Prostate gland (tissue), 2 donors: ENCODE measurements at places on chromosomes 2 and 18.

DNA sequence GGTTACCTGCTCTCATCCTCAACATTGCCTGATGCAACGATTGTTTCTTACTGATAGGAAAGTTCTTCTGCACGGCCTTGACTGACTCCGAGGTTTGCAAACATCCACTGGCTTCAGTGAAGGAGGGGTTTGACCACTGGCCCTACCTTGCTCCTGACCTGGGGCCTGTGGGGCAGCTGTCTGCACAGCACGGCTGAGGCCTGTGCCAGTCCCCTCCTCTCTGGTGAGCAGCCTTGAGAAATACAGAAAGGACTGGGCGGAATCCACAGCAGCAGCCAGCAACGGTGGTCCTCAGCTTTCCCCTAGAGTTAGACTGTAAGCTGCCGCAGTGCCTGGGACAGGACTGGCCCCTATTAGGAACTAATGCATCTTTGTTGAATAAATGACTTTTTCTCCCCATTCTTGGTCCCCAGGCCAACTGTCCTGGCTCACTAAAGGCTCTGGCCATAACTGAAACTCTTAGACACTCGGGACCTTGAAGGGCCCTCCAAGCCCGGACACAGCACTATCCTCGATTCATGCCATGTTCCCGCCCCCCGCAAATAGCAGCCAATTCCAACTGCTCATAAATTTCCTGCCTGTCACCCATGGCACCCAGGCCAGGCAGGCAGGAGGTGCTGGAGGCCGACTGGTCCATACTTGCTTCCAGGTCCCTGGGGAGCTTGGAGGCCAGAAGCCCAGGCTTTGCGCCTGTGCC lies 26.7 kb downstream of the ATOH8 start:
- no peak for DNase-seq

DNA sequence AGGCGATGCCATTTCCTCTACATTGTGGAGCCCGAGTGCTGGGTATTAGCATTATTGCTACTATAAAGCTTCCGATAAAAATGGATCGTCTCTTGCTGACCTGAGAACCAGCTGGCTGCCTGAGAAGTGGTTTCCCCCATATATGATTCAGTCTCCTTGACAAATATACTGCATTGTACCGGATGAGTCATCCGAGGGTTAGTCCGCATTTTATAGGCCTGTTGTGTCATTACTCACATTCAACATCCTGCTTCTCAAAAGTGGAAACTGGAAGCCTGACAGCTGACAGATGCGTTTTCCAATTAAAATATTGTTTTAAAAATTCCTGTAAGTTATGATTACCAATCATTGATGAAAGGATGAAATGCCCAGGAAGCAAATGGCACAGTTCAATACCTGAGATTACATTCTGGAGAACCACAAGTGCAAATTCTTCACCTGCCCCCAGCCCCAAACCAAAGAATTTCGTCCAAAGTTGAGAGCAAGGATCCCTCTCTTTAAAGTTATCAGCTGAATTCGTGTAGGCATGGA lies 65.7 kb downstream of the SPRED2 start:
- DNase-seq, result peak; percentile 77

DNA sequence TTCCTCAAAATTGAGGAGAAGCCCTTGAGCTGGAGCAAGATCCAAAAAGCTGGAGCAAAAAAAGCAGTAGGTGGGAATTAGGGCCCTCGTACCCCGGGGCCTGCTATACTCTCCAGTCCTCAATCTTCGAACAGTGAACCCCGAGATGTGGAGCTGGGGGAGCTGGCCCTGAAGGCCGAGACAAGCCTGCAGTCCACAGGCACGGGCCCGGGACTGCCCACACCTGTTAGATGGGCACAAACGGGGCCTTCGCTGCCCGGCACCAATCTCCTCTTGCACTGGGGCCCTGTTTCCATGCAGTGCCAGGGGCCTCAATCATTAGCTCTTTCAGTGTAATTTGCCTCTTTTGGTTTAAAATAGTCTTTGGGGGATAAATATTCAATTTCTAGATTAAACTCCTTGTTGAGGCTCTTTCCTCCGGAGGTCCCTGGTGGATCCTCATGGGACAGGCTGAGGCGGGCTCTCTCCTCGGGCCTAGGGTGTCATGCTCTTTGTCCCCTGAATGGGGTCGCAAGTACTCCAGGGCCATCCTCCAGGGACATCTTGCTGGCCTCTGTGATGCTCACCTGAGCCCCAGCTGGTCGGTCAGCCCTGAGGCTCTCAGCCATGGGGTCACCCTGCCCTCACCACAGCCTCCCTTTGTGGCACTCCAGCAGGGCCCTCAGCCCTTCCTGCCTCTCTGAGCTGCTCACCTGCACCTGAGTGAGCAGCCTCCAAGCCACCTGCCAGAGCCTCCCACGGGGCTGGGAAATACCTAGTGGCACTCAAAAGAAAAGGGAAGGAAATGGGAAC lies 223.6 kb downstream of the ALPK2 start:
- DNase-seq, result no peak

DNA sequence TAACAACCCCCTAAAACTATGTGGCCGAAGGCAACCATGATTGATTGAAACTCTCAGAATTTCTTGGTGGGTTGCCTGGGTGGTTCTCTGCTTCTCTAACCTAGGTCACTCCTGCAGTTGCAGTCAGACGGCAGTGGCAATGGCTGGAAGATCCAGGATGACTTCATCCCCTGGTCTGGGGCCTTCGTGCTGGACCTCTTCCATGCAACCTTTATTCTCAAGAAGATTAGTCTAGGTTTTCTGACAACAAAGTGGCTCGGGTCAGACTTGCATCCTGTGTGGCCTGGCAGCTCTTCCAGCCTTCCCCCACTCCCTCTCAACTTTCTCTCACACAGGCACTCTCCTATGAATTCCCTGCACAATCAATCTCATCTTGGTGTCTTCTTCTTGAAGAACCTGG lies 76.4 kb downstream of the METTL4 start:
- DNase-seq, result no peak

DNA sequence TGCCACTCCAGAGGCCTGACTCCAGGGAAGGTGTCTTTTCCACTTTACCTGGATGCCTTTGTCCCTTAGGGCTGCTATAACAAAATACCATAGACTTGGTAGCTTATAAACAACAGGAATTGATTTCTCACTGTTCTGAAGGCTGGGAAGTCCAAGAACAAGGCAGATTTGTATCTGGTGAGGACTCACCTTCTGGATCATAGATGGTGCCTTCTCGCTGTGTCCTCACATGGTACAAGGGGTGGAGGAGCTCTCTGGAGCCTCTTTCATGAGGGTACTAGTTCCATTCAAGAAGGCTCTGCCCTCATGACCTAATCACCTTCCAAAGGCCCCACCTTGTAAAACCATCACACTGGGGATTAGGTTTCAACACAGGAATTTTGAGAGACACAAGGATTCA lies 52.1 kb downstream of the SLC4A3 start:
- DNase-seq, result no peak

DNA sequence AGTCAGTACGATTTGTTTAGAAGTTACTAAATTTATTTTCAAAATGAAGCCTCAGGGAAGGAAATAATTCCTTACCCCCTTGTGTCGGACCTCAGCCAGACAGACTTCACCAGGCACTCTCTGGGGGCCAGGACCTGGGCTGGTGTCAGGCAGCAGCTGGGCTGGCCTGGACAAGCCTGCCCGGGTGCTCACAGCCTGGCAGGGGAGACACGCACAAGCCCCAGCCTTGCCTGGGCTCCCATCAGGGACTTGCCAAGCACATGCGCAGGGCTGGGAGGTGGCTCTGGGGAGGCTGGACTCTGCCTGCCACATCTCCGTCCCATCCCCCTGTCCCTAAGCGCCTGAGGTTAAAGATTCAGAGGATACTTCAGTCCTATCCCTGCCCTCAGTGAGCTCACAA lies 56.8 kb upstream of the HS6ST1 start:
- peak; percentile 82 for DNase-seq

DNA sequence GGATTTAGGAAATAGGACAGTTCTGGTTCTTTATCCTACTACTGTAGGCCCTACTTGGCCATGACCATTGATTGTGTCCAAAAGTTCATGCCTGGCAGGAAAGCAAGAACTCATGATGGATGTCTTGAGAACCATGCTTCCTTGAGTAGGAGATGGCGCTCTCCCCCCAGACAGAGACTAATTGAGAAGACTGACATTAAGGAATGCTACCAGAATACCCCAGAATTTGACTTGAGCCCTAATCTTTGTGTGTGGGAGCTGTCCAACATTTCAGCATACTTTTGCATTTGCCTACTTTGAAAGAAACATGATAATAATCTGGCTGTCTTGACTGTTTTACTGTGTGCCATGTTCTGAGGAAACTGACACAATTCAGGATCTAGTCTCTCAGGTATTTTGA lies 23.3 kb downstream of the MAPRE3 start:
- DNase-seq, result no peak

DNA sequence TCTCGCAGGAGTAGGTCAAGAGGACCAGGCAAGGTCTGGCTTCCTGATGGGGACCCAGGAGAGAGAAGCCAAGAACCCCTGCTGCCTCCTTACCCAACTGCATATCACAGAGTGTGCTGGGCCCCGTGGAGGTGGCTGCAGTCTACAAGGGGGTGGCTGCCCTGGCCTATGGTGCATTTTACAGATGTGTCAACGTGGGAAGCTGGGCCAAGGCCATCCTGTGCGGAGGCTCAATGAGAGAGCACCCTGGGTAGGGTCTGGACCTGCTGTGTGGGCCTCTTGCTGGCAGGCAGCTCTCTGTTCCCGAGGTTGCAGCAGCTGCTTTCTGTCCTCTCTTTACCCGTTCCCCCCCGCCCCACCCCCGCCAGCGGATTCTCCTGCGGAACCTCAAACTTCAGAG lies 61.4 kb downstream of the GBX2 start:
- DNase-seq, result no peak

DNA sequence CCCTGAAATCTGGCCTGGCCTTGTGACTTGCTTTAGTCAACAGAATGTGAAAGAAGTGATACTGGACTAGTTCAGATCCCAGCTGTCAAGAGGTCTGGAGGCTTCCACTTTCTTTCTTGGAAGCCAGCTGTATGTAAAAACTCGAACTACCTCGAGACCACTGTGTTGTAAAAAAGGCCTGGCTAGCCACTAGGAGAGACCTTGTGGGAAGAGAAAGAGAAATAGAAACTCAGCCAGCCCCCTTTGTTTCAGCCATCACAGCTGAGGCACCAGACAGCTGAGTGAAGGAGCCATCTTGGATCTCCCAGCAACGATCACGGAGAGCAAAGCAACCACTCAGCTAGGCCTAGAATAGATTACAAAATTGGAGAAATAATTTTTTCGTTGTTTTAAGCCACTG lies 324.9 kb upstream of the TCF4 start:
- no peak for DNase-seq

GRCh38 chr2:220057916-220058315 lies 430.5 kb downstream of the SLC4A3 start:
- no peak for DNase-seq

DNA sequence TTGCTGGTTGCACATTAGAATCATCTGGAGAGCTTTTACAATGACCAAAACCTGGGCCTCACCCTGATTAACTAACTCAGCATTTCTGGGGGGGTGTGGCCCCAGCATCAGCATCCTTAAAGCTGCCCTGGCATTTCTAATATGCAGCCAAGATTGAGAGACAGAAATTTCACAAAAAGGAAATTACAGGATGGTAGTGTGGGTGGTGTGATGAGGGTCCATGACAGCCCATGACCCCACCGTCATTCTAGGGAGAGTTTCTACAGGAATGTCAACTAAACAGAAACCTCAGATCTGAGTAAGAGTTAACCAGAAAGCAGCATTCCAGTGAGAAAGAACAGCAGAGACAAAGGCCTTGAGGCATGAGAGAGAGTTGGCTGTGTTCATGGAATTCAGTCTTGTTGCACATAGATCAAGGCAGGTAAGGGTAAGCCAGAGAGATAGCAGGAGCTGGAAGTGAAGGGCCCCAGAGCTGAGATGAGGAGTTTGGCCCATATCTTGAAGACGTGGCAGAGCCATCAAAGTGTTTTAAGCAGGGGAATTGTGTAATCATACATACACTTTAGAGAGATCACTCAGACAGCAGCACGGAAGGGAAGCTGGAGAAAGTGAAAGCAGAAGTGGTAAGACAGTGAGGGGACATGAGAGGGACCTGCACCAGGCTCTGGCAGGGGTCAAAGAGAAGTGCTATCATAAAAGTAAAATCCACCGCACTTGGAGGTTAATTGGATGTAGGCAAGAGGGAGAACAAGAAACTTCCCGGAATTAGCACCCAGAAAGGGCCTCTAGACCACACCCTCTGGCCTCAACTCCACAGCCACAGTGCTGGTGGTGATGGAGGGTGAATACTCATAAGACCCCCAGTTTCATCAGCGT lies 7.8 kb upstream of the TRABD2A start:
- no peak for DNase-seq

- no peak for DNase-seq
Observed at GRCh38 chr2:181944164-181944913, 41.3 kb upstream of the PPP1R1C start.

DNA sequence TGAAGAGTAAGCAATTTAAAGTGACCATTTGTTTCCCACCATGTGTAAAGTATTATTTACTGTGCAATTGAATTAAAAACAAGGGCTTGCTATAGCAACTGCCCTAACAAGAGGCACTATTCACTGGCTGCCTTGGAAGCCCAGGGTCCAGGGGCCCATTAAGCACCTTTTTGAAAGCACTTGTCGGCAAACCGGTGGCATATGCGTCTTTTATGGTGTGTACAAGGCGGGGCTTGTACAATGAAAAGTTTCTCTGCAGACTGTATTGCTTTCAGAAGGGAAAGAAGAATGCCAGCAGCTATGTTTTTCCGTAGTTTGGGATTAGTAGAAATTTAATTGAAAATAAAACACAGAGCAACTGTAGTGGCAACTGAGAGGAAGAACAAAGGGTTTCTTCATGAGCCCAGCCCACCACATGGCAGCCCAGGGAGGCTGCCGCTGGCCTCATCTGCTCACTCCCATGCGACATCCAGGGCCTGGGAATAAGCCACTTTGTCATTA lies 279.5 kb upstream of the PARD3B start:
- no peak for DNase-seq

DNA sequence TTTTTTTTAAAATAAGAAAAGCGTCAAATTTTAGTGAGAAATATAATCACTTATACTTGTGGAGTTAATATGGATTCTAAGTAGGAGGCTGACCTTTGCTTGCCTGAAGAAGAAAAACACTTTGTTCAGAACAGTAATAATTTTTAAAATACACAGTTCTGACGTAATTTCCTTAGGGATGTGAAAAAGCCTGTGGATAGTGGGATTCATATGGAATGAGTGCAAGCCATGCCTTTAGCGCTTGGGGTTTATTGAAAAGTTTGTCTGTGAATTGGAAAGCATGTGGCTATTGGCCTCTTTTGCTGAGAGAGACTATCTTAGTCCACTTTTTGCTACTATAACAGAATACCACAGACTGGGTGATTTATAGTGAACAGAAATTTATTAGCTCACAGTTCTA lies 151.3 kb downstream of the CCDC85A start:
- no peak for DNase-seq

- no peak for DNase-seq
Observed at GRCh38 chr2:68721482-68722101, 13.0 kb upstream of the ARHGAP25 start.
